Activated T-helper 1 cell treated with Interleukin-2 at 50 U/mL for 16 hours (primary cell): ENCODE measurements at places on chromosomes 6 and 20.

DNA sequence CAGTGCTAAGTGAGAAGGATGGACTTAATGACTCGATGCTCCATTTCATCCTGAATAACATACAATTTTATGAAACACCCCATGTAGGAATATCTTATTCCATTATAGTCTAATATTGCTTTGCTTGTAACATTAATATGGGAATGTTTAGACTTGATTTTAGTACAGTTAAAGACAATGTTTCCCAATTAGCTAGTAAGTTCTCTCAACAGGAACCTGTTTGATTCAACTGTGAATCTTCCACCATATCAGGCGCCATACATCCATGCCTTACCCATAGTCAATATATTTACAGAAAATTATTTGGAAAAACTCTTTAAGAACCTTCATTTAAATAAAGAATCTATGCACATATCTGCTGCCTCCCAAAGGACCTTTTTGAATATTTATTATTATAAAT, 3.3 kb downstream of the NDRG3 start:
- no peak for DNase-seq

DNA sequence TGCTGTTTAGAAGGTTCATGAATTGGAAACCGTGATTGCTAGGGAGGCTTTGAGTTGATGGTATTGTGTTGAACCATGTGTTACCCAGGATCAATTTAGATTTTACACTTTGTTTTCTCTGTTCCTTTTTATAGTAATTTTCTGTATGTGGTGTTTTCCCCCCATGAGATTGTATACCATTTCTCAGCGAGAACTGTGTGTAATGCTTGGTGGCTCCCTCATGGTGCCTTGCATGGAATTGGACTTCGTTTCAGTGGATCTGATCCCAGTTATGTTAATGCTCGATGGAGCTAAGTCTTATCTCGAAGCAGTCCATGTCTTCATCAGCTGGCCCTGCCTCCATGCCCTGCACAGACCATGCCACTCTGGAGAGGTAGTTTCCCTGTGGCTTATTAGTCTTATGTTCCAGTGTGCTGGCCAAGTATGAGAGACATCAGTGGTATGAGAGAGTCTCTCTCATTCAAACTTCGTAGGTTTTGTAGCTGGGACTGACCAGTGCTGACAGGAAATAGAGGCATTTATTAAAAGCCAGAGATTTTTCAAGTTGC, 18.7 kb downstream of the PTPN1 start:
- DNase-seq = no peak

GRCh38 chr6:35903679-35904078, 17.2 kb downstream of the SRPK1 start:
- no peak for DNase-seq

DNA sequence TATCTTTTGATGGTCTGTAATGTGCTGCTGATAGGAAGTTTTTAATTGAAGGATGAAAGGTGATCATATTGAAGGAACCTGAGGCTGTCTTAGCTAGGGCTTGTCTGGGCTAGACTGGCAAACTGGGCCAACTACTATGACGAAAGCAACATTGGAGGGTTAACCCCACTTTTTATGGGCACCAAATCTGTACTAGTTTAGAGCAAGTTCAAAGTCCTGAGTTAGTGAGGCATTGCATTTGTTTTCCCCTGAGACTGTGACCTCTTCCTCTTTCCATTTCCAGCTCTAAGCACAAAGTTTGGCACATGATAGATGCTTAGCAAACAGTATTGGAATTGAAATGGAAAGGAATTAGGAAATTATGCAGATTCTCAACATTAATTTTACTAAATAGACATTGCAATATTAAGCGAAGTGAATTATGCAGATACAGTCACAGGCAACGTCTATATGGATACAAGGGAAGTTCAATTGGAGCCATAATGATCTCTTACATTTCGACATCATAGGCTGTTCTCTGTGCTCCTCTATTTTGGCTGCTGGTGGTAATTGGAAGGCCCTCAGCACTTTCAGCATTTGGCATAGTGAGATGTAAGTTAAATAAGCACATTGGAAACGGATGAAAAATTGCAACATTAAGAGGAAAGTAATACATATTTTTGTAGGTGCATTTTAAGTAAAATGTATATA, 22.2 kb downstream of the CEP57L1 start:
- DNase-seq = no peak

GRCh38 chr6:51648236-51648635, 439.2 kb downstream of the PKHD1 start:
- no peak for DNase-seq

- no peak for DNase-seq
These were observed 332.2 kb downstream of the KHDRBS2 start for GRCh38 chr6:61953851-61954250.

GRCh38 chr20:10532361-10532760, 97.3 kb downstream of the SLX4IP start:
- no peak for DNase-seq

GRCh38 chr20:10639077-10639736, 34.6 kb downstream of the JAG1 start:
- DNase-seq = no peak

GRCh38 chr6:78831492-78831891, 35.9 kb upstream of the IRAK1BP1 start:
- no peak for DNase-seq

GRCh38 chr20:56316051-56316450, 42.7 kb upstream of the FAM210B start:
- no peak for DNase-seq

GRCh38 chr6:106168097-106168888, 82.2 kb downstream of the PRDM1 start:
- DNase-seq = no peak

- no peak for DNase-seq
These were observed 1.1 kb downstream of the ABRACL start for GRCh38 chr6:139029470-139030227.

GRCh38 chr20:15375836-15376235, 1038.4 kb upstream of the FLRT3 start:
- DNase-seq = no peak

DNA sequence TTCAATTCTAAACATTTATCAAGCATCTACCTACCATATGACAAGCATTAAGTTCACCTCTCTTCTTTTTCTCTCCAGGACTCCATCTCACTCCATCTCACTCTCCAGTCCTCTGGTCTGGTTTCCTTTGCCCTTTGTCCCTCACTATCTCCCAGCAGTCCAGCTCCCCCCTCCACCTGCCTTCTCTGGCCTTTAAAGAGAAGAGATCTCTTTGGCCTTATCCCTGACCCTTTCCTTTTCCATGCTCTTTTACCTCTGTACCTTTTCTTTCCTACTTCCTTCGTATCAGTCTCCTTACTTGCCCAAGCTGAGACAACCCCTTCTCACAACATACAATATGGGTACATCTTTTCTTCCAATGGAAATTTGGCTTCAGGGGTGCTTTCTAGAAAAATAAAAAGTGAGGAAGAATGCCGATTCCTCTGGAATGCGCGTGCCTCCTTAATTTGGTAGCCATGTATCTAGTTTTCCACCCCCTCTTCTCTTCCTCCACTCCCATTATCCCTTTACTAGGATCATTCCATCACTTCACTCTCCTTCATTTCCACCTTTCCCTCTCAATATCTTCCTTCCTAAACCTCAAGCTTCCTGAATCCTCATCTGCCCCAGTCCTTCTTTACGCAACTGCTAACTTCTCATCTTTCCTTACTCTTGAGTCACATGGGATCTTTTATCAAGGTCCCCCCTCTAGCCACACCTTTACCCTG, 745 bp upstream of the AGPAT1 start:
- DNase-seq = no peak

DNA sequence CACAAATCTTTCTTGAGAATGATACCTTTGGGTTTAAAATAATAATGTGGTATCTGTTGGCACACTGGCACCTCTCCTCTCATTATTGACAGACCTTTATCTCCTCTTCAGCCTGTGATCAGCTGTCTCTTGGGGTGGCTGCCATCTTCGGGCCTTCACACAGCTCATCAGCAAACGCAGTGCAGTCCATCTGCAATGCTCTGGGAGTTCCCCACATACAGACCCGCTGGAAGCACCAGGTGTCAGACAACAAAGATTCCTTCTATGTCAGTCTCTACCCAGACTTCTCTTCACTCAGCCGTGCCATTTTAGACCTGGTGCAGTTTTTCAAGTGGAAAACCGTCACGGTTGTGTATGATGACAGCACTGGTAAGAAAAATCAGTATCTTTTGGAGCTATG, 232.8 kb downstream of the GRIK2 start:
- no peak for DNase-seq

DNA sequence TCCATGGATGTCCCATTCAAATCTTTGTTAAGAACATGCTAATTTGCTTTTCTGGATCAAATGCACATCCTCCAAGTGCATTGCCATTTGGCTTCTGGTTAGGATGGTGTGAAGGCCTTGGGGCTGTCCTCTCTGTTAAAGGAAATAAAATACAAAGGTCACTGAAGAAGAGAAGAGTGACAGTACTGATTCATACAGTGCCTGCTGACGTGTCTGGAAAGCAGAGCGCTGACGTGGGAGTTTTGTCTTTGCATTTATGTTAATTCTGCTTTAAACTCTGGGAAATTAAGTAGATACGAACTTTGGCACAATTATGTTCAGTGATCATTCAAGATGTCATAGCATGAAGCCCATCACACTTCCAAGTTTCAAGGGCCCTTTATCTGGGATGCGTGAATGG, 33.2 kb downstream of the SYNDIG1 start:
- DNase-seq = no peak
